ENCODE measurements at places on chromosomes 7 and 10.

DNA sequence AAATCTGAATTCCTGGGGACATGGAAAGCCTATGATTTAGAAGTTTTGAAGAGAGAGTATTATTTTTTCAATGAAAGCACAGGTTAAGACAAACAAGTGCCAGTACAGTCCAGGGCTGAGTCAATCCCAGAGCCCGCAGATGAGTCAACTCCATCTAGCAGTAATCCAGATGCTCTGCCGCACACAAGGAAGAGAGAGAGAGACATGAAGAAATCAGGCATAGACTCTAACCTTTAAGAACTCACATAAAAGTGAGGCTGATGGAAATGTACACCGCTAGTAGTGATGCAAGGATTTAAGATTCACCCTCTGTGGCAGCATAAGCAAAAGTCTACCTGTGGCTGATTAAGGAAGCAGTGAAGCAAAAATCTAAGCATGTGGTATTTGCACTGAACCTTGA is 651.5 kb downstream of the TNS3 start:
- DNase-seq, result no peak

DNA sequence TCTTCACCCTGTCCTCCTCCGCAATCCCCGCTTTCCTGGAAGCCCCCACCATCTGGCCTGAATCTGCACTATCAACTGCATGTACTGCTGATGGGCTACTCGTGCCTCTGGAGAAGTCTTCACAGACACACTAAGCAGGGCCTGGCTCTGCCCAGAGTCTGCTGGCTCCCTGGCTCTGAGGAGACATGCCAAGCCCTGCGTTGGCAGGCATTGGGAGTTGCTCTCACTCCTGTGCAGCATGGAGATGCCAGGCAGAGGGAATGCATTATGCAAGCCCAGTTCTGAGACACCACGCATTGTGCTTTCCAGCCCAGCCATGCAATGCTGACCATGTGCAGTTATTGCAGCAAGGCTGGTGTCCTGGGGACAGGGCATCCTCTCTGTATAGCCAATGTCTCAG is 314.6 kb downstream of the CXCL12 start:
- DNase-seq, result no peak

DNA sequence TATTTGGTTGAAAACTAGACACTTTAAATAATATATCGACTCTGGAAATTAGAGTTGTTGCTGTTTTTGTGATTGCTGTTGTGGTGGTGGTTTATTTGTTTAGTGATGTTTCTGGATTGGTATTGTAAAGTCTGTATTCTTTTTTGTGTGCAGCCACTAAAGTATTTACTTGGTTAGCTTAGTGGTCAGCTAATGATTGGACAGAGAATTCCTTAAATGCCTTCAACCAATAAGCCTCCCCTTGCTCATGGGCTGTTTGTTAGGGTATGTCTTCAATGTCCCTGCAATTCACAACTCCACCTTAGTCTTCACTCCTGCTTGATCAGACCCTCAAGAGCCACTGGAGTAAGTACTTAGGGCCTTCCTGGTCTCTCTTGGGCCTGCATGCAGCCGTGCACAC is 71.0 kb downstream of the PAXIP1 start:
- DNase-seq, result no peak

GRCh38 chr10:31262672-31263071 is 56.3 kb upstream of the ZEB1 start:
- no peak for DNase-seq

DNA sequence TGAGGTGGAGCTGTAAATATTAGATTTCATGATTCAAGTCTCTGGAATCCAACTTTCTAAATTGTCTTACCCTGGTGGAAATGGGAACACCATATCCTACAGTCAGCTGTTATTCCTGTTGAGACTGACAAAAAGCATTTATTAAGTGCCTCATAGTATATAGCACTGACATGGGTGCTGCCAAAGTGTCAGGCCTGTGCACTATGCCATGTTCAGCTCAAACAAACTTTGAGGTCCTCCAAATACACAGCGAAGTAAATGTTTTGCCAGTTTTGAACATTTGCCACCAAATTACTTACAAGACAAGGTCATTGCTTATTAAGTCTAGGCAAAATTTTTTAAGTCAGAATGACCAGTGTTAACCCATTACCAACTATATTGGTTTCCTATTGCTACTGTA is 162.9 kb upstream of the SLC25A13 start:
- DNase-seq, result no peak

DNA sequence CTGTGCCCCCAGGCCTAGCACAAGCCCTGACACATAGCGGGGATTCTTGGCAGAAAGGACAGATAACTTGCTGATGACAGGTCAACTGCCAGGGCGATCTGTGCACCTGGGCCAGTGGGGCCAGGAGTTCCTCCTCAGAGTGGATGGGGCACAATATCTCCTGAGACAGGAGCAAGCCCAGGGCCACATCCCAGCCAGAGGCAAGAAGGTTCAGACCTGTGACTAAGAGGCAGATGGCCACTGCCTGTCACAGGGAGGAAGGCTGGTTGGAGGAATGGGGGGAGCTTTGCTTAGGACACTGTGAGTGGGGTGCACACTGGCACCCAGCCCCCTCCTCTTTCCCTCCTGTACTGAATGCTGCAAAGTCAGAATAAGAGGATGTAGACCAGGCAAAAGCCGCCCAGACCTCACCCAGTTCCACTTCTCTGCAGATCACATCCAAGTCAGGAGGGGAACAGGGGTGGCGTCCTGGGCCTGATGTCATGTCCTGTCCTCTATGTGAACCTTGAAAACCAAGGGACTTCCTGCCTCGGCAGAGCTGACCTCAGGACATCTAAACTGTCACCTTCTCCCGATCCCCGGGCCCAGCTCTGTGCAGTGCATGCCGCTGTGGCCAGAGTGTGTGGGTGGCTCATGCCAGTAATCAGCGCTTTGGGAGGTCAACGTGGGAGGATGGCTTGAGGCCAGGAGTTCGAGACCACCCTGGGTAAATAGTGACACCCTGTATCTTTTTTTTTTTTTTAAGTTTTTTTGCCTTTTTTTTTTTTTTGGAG is 1.3 kb downstream of the GUSB start:
- no peak for DNase-seq

DNA sequence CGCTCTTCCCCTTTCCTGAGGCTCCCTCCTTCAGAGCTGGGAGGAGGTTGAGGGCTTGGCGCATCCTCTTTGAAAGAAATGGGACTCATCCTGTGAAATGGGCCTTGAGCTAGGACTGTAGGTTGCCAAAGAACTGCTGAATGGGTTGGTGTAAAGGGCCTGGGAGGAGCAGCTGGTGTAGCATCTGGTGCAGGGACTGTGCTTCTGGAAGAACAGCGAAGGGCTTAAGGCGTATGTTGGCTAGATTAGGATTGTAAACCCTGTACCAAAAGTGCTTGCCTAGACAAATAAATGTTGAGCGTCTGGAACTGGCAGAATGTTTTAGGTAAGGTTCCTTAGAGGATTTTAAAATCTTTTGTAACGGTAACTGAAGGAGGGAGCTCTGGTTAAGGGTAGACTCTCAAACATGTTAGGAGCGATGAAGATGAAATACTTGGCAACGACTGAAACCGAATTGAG is 563 bp downstream of the STAM start:
- DNase-seq, result no peak

DNA sequence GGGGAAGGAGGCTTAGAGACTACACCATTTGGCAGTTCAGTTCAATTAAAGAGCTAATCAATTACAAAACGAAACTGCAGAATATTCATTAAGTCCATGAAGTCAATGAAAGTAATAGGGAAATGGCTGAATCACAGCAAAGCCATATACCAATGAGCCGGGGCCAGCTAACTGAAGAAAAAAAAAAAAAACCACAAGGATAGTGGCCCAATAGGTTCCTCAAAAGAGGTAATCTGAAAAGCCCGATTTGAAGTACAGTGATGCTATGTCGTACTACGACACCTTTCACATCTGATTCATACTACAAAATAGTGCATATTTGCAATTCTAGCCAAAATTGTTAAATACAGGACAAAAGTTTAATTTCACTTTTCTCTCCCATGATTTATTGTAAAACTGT is 2.5 kb downstream of the ARHGAP12 start:
- DNase-seq, result no peak

DNA sequence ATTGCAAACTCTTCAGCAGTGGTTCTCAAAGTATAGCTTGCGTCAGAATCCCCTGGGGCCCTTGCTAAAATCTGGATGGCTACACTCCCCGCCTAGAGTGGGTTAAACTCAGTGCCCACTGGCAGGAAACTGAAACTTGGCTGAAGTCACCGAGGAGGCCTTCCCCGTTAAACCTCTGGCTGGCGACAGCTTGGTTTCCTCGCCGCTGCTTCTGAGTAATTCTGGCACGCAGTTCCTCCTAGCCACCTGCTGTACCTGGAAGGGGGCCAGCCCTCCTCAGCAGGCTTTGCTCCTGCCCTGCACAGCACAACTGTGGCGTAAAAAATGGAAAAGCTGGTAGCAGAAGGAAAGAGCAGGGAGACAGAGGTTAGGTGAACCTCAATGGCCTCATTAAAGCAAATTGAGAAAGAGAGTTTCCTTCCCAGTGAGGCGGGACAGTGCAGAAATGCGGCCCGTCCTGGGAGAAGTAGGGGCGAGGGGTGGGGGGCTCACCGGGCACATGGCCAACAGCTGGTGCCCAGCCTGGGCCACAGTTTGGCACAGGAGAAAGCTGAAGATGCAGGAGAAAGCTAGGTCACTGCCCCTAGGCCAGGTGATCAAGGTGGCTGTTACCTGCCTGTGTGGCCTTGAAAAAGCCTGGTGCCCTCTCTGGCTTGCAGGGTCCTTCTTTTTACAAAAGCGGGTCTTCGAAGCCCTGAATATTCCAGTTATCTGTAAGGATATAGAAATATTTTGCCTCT is 46.6 kb downstream of the ALOX5 start:
- peak; percentile 29 for DNase-seq

DNA sequence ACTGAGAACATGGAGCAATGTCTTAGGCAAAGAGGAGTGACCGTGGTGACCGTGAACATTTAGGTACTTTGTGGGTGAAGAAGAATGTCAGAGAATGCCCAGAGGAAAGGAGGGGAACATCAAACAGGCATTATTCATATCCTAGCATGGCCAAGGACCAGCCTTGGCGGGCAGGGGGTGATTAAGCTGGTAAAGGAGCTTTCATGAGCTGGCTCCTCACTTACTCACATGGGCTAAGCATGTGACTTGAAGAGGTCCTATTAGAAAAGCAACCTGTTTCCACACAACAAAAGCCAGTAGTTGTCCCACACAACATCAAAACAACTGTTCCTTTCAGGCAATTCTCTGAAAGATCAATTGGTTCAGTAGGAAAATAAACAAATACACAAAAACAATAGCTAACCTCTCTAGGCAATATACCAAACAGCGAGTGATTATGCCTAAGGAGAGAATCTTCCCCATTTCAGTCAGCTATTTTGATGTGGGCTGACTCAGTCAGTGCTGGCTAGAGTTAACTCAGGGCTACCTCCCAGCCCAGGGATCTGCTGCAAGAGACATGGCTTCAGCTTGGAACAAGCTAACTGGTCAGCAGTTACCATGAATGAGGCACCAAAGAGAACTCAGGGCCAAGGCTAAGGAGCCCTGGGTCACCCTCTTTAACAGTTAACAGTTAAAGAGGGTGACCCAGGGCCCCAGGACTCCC is 283.5 kb downstream of the ARHGAP12 start:
- DNase-seq, result no peak

DNA sequence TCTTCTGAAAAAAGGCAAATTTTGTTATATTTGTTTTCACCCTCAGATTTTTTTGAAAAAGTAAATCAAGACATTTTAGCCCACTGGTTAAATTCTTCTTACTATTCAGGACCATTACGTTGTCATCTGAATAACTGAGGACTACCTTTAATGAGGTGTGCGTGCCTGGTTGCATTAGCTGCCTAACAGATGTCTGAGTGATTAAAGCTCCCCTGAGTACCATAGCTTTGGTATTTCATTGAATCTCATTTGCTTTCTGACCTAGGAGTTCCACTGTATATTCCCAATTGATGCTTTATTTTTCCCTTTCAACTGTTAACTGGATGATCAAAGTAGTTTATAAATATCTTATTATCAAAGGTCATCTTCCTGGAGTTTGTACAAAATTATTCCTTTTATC is 410.0 kb upstream of the SEMA3D start:
- no peak for DNase-seq

DNA sequence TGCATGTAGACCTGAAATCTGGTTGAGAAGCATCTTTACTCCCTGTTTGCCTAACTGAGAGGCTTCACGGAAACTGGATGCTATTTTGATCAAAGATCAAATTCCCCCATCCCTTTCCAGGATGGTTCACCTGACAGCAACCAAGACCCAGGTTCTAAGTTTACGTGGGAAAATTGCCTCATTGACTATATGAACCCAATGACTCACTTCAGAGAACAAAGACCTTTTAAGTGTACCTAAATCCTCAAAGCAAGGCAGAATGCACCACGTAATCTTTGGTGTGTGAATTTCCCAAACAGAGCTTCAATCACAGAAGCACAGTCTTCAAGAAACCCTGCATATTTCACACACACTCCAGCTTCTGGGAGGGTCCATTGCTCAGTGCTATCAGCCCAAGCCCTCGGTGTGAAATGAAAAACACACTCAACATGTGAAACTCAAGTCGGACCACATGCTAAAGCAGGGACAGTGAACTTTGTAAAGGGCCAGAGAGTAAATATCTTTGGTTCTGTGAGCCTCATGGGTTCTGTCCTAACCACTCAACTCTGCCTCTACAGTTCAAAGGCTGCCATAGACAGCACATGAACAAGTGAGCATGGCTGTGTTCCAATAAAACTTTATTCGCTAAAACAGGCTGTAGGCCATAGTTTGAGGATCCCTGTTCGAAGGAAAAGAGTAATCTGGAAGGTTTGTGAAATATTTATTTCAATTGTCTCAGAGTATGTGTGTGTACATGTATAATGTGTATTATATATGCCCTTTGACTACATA is 275.6 kb upstream of the FOXK1 start:
- no peak for DNase-seq

DNA sequence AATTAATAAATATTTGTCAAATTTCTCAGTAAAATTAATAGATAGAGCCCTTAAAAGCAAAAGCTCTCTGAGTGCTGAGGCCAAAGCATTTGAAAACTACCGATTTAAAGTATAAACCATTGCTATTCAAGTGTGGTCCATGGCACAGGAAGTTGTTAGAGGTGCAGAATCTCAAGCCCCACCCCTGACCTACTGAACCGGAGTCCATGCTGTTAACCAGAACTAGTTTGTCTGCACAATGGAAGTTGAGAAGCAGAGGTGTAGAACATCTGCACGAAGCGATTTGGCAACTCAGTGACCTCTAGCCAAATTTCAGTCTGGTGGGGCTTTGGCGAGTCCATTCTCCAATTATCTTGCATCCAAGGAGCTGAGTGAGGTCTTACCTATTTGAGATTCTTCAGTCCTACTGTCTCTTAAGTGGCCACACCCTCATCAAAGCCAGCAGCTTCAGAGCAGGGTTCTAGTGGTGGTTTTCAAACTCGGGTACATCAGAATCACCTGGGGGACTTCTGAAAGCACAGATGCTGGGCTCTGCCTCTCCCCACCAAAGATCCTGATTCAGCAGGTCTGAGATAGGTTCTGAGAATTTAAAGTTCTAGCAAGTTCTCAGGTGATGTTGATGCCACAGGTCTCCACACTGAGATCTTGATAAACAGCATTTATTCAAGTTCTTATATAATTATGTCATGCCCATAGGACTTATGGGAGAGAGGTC is 96.8 kb upstream of the SAMD8 start:
- DNase-seq, result no peak

GRCh38 chr10:129523723-129524316 is 56.8 kb downstream of the MGMT start:
- no peak for DNase-seq

Measured in right kidney (tissue), 9 donors.